NCI-H2081 treated with DMSO at 0.1 percent for 48 hours (cell line): ENCODE measurements at places on chromosomes 4 and X.

DNA sequence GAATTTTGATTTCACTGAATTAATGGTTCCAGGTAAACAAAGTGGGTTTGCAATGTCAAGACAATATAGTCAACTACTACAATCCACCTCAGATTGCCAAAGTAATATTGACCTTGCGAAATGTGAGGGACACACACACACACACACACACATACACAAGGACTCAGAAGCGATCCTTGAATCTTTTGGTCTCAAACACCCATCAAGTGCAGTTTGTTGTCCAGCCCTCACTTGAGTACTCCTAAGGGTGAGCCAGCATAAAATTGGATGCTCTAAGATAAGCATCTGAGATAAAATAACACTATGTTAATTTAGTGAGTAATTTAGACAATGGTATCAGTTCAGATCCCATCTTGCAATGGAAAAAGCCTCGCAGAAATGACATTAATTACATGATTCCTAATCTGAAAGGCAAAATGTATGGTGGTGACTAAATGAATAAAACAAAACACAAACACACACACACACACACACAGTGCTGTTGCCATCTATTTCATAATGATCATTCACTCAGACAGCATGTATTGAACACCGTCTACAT is 102.5 kb downstream of the RASL11B start:
- DNase-seq = no peak

DNA sequence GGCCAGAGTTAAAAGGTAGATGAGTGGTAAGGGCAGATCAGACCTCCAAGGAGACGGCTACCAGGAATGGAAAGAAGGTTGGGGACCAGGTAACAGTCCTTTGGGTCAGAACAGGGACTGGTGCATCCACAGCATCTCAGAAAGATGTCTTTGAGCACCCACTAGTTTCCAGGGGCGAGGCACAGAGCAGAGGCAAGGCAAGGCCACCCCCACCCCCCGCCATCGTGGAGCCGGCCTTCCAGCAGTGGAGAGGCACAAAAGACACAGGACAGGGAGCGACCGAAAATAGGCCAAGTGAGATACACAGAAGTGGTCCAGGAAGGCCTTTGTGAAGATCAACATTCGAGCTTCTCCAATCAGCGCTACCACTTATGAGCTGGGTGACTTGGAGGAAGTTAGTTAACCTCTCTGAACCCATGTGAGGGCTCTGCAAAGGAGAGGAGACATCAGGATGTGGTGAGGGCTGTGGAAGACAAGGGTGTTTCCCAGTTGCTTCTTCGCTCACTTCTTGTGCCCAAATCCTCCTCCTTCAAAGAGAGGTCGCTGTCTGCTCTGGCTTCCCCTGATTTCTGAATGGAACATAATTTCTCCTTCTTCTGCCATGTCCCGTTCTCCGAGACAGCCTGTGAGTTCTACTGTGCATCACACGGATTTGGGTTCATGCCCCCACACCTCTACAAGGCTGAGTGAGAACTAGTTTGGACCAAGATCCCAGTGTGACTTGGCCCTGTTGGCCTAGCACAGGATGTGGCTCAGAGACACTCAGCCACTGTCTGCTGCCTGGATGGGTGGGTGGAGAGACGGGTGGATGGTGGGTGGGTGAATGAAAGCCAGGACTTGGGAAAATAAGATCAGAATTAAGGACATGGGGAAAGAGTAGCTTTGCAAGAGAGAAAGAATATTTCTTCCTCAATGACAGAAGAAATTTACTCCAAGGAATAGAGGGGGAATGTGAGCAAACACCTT is 16.7 kb upstream of the MSX1 start:
- DNase-seq = no peak

DNA sequence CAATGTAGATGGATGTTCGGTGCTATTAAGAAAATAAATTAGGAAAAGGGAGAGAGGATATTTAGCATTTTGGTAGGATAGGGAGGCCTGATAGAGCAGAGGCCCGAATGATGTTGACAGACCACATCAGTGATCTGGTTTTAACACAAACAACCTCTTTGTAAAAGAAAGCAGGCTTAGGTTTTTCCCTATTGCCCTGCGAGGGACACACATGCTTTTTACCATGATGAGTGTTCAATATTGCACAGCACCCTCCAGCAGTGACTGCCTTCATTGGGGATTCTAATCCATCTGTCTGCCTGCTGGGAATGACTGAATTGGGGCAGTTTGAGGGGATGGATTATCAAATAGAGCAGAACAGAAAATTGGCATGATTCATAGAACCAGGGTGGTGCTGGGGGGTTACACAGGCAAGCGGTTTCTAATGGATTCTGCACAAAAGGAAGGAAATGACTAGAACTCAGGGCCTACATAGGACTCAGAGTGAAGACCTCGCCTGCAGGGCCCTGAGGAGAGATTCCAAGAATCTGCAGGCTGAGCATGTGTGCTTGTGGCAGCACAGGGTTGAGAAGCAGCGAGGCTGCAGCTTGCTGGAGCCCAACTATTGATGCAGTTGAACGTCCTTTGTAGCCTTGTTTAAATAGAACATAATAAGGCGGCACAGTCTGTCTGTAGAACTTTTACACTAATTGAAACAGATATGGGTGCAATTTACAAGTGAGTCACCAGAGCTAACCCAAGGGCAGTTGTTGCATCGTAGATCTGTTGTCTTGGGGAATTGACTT is 58.0 kb downstream of the RHOH start:
- DNase-seq = no peak

- DNase-seq = no peak
These were observed 212.0 kb upstream of the AFF2 start for GRCh38 chrX:148288451-148288850.

GRCh38 chr4:151322570-151322969 is 2.8 kb downstream of the SH3D19 start:
- no peak for DNase-seq

- DNase-seq = no peak
These were observed 39.8 kb downstream of the NHS start for GRCh38 chrX:17414839-17415238.

GRCh38 chr4:47118192-47118929 is 87.0 kb downstream of the GABRB1 start:
- no peak for DNase-seq

GRCh38 chr4:56844802-56845580 is 23.5 kb upstream of the SPINK2 start:
- no peak for DNase-seq

- DNase-seq = no peak
These were observed 8.1 kb upstream of the LINC00632 start for GRCh38 chrX:140701480-140701879.

- DNase-seq = no peak
These were observed 566 bp downstream of the ATP11C start for GRCh38 chrX:139932073-139932900.

- DNase-seq = no peak
These were observed 11.9 kb upstream of the UBA6 start for GRCh38 chr4:67712650-67713528.

- DNase-seq = no peak
These were observed 994.2 kb downstream of the ADGRL3 start for GRCh38 chr4:62194342-62194741.

- no peak for DNase-seq
These were observed 48.7 kb downstream of the HTT start for GRCh38 chr4:3123181-3123671.

GRCh38 chr4:94277534-94277933 is 65.1 kb downstream of the HPGDS start:
- no peak for DNase-seq

DNA sequence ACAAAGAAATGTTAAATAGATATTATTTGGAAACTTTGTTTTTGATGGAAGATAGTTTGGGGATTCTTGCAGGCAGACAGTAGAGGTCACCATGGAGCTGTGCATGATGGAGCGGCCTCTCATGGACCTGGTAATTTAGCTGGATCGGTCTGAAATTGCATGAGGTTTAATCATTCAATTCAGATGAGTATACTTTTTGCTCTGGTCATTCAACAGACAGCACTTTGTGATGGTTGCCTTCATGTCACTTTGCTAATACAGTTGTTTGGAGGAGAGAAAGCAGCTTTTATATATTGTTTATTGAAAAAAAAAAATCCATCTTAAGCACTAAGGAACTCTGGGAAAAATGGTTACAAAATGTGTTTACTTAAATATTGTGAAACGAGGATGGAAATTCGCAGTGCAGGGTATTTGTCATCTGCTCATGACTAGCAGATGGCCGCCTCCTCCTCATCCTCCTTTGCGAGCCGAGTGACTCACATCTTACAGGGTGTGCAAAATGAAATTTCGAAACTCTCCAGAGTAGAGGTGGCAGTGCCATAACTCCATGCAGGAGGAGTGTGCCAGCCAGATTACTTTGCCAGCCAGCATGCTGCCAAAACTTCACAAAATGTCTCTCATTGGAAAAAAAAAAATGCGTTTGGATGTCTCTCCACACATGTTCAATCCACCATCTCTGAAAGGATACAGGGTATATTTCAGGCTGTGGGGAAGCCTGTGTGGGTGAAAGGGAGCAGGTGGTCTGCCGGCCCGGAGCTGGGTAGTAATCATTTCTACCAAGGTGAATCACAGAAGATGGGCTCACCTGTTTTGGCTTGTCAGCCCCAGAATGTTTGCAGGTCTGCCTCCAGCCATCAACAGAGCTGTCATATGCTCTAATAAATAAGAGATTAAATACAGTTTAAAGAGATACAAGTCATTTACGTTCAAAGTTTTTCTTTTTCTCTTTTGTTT is 314.9 kb upstream of the DIPK2B start:
- peak; percentile 12 for DNase-seq

DNA sequence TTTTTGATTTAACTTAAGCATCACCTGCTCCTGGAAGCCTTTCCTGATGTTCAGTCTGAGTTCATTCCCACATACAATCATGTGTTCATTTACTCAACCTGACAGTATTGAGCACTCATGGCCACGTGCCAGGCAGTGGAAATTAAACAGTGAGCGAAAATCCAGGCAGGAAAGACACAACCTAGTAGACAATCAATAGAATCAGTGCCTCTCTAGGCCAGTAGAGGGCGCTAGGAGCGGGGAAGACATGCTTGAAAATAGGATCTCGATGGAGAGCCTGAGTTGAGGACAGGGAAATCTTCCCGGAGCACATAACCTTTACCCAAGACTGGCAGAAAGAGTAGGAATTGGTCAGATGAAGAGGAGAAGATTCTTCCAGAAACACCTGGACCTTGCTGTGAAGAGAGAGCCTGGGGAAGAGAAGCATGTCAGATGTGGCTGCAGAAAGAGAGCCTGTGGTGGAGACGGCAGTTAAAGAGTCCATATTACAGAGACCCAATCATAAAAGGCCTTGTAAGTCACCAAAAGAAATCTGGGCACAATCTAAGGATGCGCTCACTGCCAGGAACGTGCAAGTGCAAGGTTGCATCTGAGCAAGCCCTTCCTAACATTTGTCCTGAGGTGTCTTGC is 103.5 kb downstream of the LDB2 start:
- no peak for DNase-seq

DNA sequence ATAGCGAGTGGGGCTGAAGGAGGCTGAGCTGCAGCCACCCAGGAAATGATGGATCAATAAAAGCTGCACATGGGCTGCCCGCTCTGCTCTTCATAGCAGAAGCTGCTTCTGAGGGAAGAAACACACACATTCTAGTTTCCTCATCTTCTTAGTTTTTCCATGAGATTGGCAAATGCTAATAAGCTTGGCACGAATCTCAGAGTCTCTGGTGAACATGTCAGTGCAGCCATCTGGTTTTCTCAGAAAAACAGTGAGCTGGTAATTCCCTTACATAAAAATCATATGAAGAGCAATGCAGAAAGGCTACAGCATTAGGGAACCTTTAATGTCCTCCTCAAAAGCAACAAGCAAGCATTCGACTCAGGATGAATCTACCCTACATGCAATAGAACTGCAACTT is 69.9 kb downstream of the GATB start:
- DNase-seq = no peak

GRCh38 chrX:17826609-17827496 is 34.2 kb downstream of the RAI2 start:
- no peak for DNase-seq

DNA sequence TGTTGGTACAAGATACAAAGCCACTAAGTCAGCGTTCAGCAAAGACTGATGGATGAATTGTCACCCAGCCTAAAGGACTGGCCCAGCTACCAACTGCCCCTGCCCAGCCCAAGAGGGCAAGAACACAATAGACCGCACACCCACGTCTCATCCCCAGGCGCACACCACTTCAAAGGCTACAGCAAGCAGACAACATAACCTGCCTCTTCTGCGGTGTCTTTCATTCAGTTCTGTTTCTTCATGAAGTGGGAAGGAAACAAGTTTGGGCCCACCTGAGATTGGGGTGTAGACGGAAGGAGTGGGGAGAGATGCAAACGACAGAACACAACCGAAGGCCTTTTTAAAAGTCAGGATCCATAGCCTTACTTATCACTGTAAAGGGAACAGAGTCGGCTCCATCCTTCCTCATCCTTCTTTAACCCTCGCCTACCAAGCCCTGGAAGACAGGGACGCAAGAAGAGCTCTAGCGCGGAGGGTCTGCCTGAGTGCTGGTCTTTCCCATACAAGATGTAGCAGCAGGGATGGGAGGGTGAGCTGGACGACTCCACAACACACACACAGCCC is 691 bp downstream of the SCARB2 start:
- no peak for DNase-seq

DNA sequence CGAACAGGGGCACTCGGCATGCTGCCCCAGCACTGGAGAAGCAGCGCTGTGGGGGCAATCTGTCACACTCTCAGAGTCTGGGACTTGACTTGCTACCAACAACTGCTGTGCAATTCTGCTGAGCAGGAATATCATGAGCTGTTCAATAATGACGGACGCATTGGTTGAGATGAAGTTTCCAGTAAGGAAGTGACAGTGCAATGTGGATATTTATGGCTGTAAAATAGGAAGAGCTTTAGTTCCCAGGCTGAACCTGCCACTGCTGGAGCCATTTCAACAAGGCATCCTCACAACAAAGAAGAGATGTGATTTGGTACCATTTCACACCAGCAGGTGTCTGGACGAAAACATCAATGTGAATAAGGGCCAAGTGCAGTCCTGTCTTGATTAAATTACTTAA is 24.2 kb downstream of the CHST7 start:
- DNase-seq = no peak

DNA sequence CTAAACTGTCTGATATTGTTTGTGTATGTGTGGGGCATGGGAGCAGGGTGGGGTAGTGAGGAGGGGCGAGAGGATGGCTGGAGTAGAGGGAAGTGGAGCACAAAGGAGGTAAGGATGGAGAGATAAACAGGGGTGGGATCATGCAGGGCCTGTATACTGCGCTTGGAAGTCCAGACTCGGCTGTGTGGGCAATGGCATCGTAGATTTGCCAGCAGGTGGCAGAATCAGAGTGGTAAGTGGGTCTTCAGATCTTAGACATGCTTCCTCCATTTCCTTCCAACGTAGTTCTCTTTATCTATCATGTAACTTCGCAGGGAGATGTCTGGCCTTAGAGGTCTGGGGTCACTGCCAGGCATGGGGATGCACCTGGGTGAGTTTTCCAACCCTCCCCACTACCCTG is 155.5 kb downstream of the PDGFRA start:
- DNase-seq = no peak

- no peak for DNase-seq
These were observed 27.5 kb downstream of the OTUD6A start for GRCh38 chrX:70089604-70090297.

DNA sequence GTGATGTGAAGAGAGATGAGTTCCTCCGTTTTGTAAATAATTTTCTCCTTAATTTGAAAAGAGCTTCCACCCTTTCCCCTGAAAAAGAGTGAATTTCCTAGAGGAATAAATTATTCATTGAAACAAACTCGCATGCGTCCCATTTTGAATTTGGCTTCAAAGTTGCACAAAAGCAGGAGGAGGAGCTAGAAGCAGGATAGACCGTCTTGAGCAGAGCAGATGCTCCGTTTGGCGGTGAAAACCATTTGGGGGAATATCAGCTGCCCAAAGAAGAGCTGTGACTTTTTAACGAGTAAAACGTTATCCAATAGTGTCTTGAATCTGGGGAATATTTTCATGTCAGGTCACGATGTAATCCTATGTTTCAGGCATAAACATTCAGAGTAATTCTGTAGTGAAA is 42.0 kb downstream of the FAM149A start:
- DNase-seq = no peak
